ENCODE measurements at places on chromosomes 12 and 14. TPM values are rescaled to one million over a fixed set of nuclear protein-coding genes. Genes with fewer than 3 reads are reported as not detected.
A peak's percentile ranks its signal among the peaks of the same experiment; 100 is the strongest.

The B3GNT4 gene
- total RNA-seq = not detected

The FOXN4 gene
- total RNA-seq = not detected

The SLCO1B1 gene
- total RNA-seq = not detected

The RDH16 gene
- 0.09 TPM for total RNA-seq

The NXPH4 gene
- total RNA-seq = 2.4 TPM

DNA sequence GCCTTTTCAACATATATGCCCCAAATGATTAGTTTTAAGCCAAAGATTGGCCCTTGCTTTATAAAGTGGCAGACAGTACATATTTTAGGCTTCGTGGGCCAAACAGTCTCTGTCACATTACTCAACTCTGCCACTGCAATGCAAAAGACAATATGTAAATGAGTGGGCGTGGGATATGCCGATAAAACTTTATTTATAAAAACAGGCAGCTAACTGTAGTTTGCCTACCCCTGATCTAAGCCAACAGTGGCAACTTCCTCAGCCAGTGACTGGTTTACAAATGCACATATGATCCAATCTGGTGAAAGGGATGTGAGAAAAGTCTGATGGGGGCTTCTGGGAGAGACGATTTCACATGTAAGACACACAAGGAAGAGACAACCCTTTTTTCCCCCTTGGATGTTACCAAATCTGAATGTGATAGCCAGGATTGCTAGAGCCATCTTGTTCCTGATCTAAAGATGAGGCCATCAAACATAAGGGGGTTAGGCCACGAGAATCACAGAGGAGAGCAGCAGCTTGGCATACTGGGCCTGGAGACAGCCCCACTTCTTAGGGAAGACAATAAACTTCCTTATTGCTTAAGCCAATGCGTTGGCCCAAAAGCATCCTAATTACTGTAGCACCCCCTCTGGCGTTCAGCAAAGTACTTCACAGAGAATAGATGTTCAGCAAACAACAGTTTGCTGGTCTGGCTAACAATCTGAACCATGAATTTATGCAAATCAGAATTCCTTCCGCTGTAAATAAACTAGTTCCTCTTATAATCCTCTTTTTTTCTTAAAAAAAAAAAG is 75.2 kb upstream of the TMCC3 start:
- peak; percentile 49 for DNase-seq

- no peak for DNase-seq
These were observed 621.9 kb downstream of the LRFN5 start for GRCh38 chr14:42228611-42229010.

- DNase-seq = no peak
These were observed 321.6 kb downstream of the BCL11B start for GRCh38 chr14:98950353-98950895.

DNA sequence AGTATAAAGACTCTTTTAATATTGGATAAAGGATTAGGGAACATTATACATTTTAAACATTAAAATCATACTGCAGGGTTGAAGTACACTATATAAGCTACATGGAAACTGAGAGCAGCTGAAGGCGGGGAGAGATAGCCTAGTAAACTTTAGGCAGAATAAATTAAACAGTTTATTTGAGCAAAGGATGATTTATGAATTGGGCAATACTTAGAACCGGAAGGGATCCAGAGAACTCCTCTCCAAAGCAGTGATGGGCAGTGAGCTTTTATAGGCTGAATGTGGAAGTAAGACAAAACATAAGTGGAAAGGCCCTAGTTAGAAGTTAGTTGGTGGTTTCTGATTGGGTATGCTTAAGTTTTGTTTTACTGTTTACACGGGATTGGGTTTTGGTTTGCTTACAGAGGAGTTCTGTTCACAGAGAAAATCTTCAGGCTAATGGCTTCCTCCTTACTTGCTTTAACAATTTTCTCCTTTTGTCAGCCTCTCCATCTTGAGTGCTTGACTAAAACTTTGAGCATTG is 18.9 kb downstream of the LEMD3 start:
- DNase-seq = no peak

GRCh38 chr12:116642683-116643082 is 83.5 kb downstream of the MAP1LC3B2 start:
- DNase-seq = no peak

GRCh38 chr12:3672113-3672509 is 80.8 kb downstream of the CRACR2A start:
- DNase-seq = no peak
